ENCODE measurements at places on chromosomes 12 and 14.

DNA sequence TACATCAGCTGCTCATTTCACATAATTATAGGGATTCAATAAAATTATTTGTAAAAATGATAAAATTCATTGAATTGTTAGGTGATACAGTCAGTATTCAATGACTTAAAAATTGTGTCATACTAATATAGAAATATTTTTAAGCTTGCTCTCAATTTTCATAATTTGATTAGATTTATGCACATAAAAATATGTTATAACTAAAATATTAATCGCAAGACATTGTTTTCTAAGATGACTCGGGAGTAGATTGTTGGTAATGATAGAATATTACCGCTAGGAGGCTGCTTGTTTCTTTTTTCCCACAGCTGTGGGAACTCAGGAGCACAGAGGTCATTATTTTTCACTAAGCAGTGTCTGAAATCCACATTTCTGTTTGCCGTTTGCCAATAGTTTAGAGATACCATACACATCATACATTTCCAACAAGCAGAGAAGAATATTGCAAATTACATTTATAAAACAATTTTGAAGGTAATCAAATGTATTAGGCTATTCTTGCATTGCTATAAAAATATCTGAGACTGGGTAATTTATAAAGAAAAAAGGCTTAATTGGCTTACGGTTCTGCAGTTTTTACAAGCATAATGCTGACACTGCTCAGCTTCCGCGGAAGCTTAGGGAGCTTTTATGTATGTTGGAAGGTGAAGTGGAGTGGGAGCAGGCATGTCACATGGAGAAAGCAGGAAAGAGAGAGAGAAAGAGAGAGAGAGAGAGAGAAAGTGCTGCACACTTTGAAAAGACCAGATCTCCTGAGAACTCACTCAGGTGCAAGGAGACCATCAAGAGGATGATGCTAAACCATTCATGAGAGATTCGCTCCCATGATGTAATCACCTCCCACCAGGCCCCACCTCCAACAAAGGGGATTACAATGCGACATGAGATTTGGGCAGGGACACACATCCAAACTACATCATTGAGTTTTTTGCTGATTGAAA, 9.2 kb downstream of the CD69 start:
- DNase-seq = no peak

GRCh38 chr14:21997300-21997699, 323.7 kb upstream of the OR4E1 start:
- DNase-seq = no peak

DNA sequence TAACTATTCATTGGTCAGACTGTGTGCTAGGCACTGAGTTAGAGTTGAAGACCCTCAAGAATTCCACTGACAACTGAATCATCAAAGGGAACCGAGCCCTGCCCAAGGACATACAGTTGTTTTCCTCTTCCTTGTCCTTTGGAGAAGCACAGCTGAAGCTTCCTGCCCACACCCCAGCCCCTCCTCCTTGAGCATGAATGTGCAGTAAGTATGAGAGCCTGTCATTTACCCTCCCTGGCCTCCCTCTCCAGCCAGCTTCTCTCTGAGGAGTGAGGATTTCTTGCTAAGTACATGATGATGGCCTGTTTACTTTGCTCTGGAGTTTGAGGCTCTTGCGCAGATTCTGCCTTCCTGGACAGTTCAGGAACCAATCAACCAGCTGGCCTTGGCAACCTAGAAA, 235.2 kb downstream of the CACNA1C start:
- no peak for DNase-seq

DNA sequence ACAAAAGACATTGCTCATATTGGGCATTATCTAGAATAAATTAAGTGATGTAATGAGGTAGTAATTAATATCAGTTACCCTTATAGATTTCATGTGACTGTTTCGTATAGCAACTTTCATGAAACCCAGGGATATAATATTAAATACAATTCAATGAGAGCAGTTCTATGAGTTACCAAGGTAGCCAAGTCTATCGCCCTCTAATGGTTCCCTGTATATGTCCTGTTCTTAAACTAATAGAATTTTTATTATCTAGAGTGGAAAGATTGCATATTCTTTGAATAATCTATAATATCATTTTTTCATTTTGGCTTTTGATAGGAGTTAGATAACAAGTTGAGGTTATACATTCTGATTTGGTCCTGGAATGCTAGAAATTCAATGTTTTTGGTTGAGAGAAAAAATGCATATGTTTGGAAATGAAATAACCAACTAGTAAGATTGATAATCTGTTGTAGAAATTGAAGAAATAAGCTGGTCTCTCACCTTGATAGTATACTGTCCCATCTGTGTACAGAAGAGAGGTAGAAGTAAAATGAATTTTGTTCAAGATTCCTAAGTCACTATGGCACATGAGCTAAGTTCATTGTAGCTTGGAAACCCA, 59.7 kb downstream of the SCFD1 start:
- DNase-seq = no peak

GRCh38 chr12:10194160-10194670, 15.4 kb downstream of the TMEM52B start:
- no peak for DNase-seq

- no peak for DNase-seq
Measured at GRCh38 chr14:31070431-31070830, 44.3 kb upstream of the STRN3 start.

GRCh38 chr14:27536748-27537147, 938.9 kb upstream of the NOVA1 start:
- no peak for DNase-seq

DNA sequence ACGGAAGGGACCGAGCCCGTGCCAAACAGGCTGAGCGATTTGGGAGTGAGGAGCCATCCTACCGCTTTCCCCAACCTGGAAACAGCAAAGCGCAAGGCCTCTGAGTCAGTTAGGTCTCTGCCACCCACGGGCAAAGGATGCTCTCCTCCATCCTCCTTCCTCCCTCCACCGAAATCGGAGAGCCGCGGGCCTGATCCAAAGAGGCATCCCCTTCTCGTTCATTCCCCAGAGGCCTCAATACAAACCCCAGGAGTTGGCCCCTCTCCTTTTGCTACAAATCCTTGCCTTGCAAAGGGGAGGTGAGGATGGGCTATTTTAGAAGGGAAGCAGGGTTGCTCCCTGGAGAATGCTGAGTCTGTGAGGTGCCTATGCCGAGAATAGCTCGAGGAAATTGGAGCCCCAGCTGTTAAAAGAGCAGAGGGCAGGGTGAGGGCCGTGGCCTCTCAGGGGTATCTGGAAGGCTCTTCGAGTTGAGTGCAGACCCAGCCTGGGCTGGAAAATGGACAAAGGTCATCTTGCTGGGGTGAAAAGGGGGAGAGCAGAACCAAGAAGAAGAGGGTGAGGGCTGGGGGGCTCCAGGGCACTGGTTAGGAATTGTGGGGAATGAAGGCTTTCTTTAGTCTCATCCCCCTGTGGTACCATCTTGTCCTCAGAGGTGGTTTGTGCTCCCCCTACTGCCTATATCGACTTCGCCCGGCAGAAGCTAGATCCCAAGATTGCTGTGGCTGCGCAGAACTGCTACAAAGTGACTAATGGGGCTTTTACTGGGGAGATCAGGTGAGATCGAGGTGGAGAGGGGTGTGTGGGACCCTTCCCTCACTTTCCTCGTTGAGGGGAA, 1.1 kb downstream of the TPI1 start:
- no peak for DNase-seq

GRCh38 chr12:67720351-67720856, 71.9 kb downstream of the DYRK2 start:
- no peak for DNase-seq

GRCh38 chr12:130520784-130521183, 183.1 kb downstream of the PIWIL1 start:
- DNase-seq = no peak

GRCh38 chr14:63046339-63047268, 1.3 kb upstream of the KCNH5 start:
- no peak for DNase-seq

- no peak for DNase-seq
Measured at GRCh38 chr12:53974084-53975063, at the start of gene HOTAIR. Gene HOTAIR (minus strand): TSS chr12:53974954.

GRCh38 chr14:26204728-26205479, 392.9 kb downstream of the NOVA1 start:
- no peak for DNase-seq

DNA sequence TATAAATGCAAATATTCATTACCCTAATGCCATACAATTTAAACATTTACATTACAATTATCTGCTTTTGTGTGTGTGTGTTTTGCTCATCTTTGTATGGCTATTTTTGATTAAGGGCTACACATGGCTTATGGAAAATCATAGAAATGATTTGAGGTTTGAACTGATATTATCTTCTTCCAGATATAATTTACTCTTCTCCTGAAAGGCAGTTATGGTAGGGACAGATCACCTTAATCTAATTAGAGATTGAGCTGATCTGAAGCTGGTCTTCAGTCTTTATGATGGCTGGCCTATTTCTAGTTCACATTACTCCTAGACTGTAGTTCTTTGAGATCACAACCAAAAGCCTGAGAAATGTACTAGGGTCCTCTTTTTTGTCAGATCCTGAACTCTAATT, 15.6 kb downstream of the ABHD12B start:
- no peak for DNase-seq

GRCh38 chr14:91177073-91178034, 63.5 kb downstream of the DGLUCY start:
- DNase-seq = peak; percentile 49

DNA sequence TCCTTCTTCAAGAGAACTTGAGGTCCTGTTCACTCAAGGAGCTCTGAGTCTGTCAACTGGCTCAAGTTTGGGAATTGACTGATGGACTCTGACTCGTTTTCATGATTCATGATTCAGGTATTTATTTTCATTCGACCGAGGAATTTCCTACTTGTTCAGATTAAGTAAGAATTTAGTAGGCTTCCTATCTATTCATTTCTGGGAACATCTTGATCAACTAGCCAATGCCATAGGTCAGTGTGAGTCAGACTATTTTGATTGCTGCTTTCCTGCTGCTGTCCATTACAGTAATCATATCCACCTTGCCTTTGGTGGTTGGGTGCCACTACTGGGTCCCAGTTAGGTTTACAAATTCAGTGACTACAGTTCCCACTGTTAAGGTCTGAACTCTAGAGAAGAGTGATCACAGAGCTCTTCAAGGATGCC, 6.1 kb downstream of the FAM186A start:
- DNase-seq = no peak

GRCh38 chr14:77794357-77794756, 5.6 kb upstream of the ADCK1 start:
- no peak for DNase-seq

DNA sequence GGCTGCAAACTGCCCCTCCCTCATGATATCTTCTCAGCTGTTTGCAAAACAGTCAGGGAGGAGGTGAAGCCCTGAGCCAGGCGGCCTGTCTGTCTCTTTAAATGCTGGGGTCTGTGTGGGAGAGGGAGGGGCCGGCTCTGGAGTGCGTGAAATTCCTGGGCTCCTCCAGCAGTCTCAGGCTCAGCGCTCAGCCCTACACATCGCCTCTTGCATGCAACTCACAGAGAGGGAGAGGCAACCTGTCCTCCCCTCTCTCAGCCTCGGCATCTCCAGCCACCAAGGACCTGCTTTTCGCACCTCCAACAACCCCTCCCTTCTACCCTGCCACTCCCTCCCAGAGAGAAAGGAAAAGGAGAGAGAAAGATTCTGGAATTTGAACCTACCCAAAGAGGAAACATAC, at the start of gene NRXN3:
Gene NRXN3 (plus strand): TSS at position 171 of the 400 bp plus-strand sequence. CDS start 72,721 bp downstream, outside the sequence.
- DNase-seq = no peak

DNA sequence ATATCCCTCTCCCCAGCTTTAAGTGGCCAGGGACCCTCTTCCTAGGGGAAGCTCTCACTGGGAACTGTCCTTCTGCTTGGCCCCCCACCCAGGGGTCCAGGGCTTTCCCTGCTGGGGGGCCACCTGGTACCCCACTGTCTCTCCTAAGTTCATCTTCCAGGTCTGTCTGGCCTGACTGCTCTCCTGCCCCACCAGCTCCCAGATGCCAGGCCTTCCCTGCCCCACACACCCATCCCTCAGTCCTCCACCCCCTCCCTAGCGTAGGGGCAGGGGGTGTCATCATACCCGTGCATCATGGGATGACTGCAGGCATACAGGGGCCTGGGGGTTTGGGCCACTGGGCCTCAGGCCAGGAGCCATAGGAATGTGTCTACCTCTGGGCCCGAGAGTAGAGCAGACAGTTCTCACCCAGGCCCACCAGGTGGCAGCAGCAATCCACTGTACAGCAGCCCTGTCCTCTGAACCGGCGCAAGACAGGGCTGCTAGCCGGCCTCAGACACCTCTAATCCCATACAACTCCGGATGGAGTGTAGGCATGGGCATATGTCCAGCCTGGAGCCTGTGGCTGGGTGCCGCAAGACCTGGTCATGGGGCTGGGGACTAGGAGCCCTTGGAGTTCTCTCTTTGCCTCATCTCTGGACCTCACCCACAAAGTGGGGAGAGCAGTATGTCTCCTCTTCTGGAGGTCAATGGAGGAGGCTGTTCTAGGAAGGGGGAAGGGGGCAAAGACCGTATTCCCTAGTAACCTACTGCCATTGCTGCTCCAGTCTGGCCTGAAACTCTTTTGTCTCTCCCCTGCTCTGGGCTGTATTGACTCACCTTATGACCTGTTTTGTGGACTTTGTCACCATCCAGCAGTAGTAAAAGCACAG, 10.0 kb upstream of the SMARCD1 start:
- DNase-seq = peak; percentile 62
